ENCODE measurements at places on chromosomes 2 and 18.

DNA sequence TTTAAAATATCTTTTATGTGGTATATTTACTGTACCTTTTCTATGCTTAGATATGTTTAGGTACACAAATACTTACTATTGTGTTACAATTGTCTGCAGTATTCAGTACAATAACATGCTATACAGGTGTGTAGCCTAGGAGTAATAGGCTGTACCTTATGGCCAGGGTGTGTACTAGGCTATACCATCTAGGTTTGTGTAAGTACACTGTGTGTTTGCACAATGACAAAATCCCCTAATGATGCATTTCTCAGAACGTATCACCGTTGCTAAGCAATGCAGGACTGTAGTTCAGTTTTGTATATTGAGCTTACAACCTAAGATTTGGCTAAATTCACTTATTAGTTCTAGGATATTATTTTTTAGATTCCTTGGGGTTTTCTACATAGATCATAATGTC is 332.3 kb upstream of the HS6ST1 start:
- DNase-seq = no peak

- peak; percentile 28 for DNase-seq
Measured at GRCh38 chr2:233837694-233838229, 16.6 kb downstream of the HJURP start.

DNA sequence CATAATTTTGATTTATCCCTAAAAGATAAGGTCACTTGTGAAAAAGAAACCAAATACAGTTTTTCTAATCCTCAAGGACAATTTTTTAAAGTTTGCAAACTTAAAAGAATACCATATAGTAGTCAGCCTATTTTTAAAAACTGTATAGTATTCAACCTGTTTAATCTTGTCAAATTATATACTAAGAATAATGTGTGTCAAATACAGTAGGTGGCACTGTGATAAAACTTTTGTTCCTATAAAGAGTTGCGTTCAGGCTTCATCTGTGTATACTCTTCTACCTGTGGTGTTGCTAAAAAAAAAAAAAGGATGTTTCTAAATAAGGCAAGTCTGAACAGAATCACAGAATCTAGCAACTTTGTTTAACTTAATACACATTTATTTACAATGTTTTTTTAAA is 68.6 kb downstream of the CCDC138 start:
- no peak for DNase-seq

GRCh38 chr2:72138011-72138881 is 9.4 kb downstream of the CYP26B1 start:
- peak; percentile 56 for DNase-seq

GRCh38 chr18:47566809-47567208 is 315.3 kb upstream of the SKOR2 start:
- no peak for DNase-seq

GRCh38 chr18:52569492-52569891 is 229.5 kb downstream of the DCC start:
- no peak for DNase-seq

DNA sequence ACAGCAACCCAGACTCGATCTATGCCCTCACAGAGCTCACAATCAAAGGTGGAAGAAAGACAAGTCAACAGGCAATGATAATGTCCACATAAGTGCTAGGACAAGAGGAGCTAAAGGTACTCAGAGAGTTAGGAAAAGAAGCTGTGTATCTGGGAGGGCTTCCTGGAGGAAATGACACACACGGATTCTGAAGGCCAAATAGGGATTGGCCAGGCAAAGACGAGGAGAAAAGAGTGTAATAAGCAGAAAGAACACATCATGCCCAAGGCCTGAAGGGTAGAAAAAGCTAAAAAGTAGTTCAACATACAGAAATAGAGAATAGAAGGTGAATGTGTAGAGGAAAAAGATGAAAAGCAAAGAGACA is 36.1 kb downstream of the VIT start:
- DNase-seq = no peak

GRCh38 chr2:70888366-70888922 is 47.3 kb upstream of the ATP6V1B1 start:
- DNase-seq = no peak

GRCh38 chr2:13745330-13745729 is 887.2 kb upstream of the LRATD1 start:
- no peak for DNase-seq

DNA sequence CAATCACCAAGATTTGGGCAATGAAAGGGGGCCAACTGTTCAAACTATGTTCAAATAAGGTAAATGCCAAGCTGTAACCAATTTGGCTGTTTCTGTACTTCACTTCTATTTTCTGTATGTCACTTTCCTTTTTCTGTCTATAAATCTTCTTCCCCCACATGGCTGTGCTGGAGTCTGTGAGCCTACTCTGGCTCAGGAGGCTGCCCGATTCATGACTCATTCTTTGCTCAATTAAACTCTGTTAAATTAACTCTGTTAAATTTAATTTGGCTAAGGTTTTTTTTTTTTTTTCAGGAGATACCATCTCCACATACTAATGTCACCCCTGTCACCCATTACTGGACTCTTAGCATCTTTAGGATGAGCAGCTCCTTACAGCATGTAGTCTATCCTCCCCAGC is 178.8 kb upstream of the TWIST2 start:
- DNase-seq = no peak

DNA sequence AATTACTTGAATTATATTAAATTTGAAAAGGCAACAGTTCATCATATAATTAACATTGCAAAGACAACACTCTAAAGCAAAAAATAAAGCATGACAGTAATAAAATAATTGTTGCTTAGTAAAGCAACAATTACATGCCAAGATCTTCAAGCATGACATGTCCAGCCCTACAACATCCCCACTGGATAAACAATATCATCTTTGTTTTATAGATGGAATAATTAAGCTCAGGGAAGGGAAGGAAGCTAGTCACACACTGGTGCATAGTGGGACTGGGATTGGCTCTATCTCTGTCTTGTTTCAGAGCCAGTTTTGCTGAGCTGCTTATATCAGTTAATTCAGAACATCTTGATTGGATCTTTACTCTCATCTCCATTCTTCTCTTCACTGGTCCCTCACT is 49.9 kb upstream of the PARD3B start:
- DNase-seq = no peak

DNA sequence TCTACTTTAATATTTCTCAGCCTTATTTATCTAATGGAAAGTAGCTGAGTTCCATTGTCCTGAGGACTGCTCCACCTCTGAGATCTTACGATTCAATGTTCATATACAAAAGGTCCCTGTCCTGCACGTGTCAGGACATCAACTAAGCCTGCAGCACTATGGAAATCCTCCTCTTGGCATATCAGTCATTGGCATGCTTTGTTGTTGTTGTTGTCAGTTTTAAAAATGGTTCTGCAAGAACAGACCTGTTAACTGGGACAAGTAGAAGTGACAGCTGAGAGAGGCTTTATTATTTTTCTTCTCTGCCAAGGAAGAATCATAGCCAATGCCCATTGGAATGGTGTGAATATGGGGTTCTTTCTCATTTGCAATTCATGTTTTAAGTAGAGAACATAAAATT is 450.1 kb upstream of the PKDCC start:
- DNase-seq = no peak

DNA sequence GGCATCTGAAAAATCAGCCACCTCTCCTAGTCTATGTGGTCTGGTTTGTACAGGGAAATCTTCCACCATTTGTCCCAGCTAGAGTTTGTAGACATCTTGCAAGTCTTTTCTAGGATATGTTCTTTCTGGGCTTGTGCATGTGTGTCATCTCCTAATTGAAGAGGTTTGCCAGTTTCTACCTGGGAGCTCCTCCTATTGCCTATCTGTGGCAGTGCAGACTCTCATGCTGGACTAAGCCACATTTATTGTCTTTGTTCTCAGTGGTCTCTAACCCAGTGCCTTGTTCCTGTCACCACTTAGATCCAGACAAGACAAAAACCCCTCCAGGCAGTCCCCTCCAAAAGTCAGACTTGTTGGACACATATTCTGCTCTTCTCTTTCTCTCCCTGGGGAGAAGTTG is 72.0 kb upstream of the MRPS9 start:
- DNase-seq = no peak

DNA sequence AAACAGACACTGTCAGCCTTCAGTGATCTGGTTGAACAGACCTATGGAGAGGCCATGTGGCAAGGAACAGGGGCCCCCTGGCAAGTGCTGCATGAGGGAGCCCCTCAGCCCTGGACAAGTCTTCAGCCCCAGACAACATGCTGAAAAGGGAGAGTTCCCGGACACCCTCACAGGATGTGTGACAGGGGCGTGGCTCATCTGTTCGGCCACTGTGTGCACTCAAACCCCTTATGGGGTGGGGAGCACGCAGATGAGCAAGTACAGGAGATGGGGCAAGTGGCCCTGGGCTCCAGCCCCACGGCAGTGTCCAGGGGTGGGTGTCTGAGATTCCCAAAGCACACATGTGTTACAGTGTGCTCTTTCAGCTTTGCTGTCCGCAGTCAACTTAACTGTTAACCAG is 35.4 kb upstream of the MPPE1 start:
- DNase-seq = no peak

GRCh38 chr2:239531456-239532241 is 130.8 kb upstream of the HDAC4 start:
- no peak for DNase-seq
